ENCODE measurements at places on chromosomes 1 and 21.

GRCh38 chr21:29499734-29500343 is 201.1 kb downstream of the BACH1 start:
- no peak for DNase-seq

- DNase-seq, result peak; percentile 62
These were observed 16.4 kb upstream of the RAB29 start for GRCh38 chr1:205791568-205792180.

DNA sequence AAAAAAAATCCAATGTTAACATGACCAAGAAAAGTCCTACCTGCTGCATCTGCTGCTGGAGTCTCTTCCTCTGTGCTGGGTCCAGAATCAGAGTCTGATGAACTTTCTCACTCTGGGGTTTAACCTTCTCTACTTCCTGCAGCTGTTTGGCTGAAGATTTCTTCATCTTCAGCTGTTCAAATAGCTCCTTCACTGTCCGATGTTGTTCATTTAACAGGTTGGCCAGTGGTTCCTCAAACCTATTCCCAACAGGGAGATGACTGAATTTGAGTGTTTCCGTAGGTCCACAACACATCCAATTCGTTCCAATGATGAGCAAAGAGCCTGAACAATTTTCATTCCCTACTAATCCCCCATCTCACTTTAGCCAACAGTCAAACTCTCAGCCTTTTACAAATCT is 79.4 kb downstream of the GON4L start:
- no peak for DNase-seq

GRCh38 chr21:46135782-46136395 is 19.5 kb downstream of the FTCD start:
- DNase-seq, result no peak

DNA sequence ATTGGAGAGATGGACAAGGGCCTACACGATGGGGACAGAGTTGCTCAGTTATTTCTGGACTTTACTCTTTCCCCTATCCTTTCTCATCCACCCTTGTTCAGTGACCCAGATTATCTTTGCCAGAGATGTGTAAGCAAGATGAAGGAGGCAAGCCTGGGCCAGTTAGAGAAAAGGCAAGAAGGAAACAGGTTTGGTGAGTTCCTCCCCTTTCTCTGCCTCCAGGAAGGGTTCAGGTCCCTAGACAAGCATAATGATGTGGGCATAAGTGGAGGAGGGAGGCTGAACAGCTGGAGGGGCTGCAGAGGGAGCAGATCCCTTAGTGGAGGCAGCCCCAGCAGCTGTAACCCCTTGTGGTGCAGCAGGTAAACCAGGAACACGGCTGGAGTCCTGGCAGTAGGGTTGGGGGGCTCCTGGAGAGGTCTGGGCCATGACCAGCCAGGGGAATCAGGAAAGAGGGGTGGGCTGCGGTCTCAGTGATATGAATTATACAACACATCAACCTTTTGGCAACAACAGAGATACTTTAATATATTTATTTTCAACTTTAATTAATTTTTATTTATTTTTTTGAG is 9.2 kb upstream of the CDC42 start:
- DNase-seq, result no peak

DNA sequence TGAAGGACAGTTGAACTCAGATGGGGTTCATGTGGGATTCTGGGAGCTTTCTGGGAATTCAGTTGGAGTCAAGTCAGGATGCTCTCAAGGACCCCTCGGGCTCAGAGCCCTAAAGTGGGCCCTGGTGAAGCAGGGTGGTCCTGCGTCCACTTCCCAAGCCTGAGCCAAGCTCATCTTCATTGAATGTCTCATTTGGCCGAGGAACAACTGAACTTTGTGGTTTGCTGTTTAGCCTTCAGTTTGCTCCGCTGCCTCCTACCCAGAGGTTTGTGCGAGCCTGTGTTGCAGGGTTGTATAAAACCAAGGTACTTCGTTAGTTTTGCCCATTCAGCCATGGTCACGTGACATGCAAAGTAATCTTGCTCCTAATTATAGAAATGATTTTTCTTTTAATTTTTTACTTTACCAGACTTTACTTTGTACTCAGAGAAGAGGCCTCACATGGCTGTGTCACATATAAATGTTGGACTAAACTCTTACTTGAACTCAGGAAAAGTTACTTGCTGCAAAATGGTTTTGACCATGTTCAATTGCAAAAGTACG is 49.7 kb downstream of the B3GALT5 start:
- no peak for DNase-seq

GRCh38 chr1:182426442-182427430 is 23.2 kb upstream of the RGSL1 start:
- no peak for DNase-seq

Data from C1 segment of cervical spinal cord (tissue), 14 donors.